Activated CD4-positive, alpha-beta memory T cell treated with anti-CD3 and anti-CD28 coated beads, Interleukin-2, amount 10 ng/mL, durations not matched to agents 7 days and 5 days (primary cell): ENCODE measurements at places on chromosomes 12 and 14. TPM values are rescaled to one million over a fixed set of nuclear protein-coding genes. Genes with fewer than 3 reads are reported as not detected.

Gene CAPZA3
- total RNA-seq, result not detected

Gene TTC9
- 14.1 TPM for total RNA-seq

Gene LRP1
- 0.86 TPM for total RNA-seq

Gene FITM1
- total RNA-seq, result 1.4 TPM

Gene ACOT4
- total RNA-seq, result 0.83 TPM
